ENCODE measurements at places on chromosomes 5 and 9.

- no peak for DNase-seq
Measured at GRCh38 chr5:4370218-4370617, 769.9 kb upstream of the ADAMTS16 start.

GRCh38 chr5:1732945-1733344 is 66.7 kb downstream of the MRPL36 start:
- no peak for DNase-seq

GRCh38 chr5:160048131-160048530 is 39.2 kb downstream of the TTC1 start:
- no peak for DNase-seq

- DNase-seq = no peak
Measured at GRCh38 chr5:1270426-1270825, 24.4 kb downstream of the TERT start.

GRCh38 chr5:33828626-33829308 is 63.0 kb downstream of the ADAMTS12 start:
- DNase-seq = no peak

DNA sequence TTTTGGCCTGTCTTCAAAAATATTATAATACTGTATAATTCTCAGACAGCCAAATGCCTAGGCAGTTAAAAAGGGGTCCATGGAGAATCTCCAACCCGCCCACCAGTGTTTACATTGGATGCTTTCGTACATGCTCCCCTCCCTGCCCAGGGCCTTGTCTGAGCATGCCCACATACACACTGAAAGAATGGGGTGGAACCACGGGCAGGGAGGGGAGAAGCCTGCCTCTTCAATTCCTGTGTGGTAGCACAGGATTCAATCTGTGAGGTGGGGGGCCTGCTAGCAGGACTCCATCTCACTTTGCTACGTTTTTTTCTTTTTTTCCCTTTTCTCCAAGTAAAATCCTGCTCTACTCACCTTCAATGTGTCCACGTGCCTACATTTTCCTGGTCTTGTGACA is 314.7 kb upstream of the GRAMD2B start:
- DNase-seq = no peak

GRCh38 chr5:93100976-93101375 is 480.0 kb downstream of the NR2F1-AS1 start:
- DNase-seq = no peak

- DNase-seq = peak; percentile 87
Measured at GRCh38 chr5:51383131-51384121, at the start of gene ISL1. TSS of gene ISL1 (plus strand) at chr5:51383448. CDS start at chr5:51383672, 224 bp downstream.
